ENCODE measurements at places on chromosomes 4 and X. TPM values are rescaled to one million over a fixed set of nuclear protein-coding genes. Genes with fewer than 3 reads are reported as not detected.

Gene BMP3
- not detected for total RNA-seq

DNA sequence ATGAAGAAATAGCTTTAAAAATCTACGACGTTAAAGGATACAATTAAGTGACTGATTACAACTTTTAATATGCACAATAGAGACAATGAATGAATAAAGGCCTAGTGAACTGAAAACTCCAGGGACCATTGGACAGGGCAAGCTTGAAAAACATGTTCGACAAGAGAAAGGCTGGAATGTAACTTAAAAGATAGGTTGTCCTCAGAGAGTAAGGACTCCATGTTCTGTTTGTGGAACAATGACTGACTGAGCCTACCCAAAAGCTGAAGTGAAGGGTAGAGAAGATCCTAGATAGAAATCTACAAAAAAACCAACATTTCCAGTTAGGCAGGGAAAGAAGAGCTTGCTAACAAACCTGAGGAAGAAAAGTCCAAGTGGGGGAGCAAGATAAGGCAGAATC, 173.4 kb downstream of the NR3C2 start:
- DNase-seq: no peak
- H3K27me3 ChIP-seq: no peaks in the 10 kb centered on the region
- H3K4me1 ChIP-seq: no peaks in the 10 kb centered on the region
- peaks cover 5% of the 10 kb centered on the region for H3K36me3 ChIP-seq
- no peak overlapping the region for H3K27ac ChIP-seq

DNA sequence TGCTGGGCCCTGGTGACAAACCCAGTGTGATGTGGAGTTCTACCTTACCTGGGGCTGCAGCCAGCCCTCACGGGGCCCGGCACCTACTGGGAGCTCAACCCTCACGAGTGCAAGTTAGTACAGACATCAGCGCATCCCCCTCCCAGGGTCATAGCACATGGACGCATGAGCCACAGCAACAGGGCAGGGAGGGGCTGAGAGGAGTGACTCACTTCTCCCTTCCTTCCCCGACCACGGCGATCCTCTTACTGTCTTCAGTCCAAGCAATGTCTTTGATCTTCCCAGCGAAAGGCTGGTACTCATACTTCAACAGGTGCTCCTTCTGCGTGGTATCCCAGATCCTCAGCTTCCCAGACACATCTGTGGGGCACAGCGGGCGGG, 17.8 kb downstream of the WDR1 start:
- DNase-seq: no peak
- no peaks in the 10 kb centered on the region for H3K27me3 ChIP-seq
- peaks cover 40% of the 10 kb centered on the region for H3K36me3 ChIP-seq

DNA sequence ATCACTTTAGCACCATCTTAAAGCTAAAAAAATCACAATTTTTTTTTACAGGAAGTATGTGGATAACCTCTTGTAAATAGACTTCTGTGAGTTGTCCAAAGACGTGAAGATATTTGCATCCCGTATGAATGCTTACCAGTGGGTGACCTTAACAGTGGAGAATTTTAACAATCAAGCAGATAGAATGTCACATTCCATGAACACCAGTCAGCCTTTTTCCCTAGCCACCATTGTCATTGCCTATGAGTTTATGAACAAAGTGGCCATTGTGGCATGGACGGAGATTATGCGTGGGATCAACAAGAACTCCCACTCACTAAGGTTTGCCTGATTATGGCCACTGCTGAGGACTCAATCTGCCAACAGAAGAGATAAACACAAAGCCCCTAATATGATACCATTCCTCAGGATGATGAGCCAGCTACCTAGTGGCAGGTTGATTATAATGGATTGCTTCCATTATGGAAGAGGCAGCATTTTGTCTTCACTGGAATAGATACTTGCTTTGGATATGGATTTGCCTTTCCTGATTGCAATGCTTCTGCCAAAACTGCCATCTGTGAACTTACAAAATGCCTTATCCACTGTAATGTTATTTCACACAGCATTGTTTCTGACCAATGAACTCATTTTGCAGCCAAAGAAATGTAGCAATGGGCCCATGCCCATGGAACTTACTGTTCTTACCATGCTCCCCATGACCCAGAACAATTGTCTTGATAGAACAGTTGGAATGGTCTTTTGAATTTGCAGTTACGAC, 830.9 kb upstream of the NDST4 start:
- no peak for DNase-seq
- H3K27ac ChIP-seq: no peak overlapping the region
- H3K4me1 ChIP-seq: no peaks in the 10 kb centered on the region
- no peaks in the 10 kb centered on the region for H3K27me3 ChIP-seq
- no peaks in the 10 kb centered on the region for H3K36me3 ChIP-seq
- H3K4me3 ChIP-seq: no peak overlapping the region

- H3K4me3 ChIP-seq: no peak overlapping the region
- no peaks in the 10 kb centered on the region for H3K4me1 ChIP-seq
- no peaks in the 10 kb centered on the region for H3K27me3 ChIP-seq
- no peaks in the 10 kb centered on the region for H3K36me3 ChIP-seq
These were observed 38.9 kb downstream of the IGFBP7 start for GRCh38 chr4:57071326-57071725.

Gene ARHGAP36
- total RNA-seq: not detected

DNA sequence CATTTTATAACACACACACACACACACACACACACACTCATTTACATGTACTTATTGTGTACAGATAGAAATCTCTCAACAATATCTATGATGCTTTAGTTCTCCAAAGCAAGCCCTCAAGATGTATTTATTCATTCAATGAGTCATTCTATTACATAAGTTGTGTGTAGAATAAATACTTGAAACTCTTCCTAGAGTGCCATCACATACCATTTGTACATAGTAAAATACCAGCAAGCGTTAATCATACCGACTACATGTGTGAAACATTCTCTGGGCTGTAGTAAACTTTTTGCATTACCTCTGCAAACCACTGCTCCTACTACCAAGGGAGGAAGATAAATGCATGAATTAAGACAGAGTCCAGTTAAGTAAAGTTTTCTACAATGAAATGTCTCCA, 70.9 kb downstream of the EPHA5 start:
- H3K4me3 ChIP-seq: no peak overlapping the region
- no peaks in the 10 kb centered on the region for H3K4me1 ChIP-seq
- DNase-seq: no peak
- no peak overlapping the region for H3K27ac ChIP-seq
- H3K27me3 ChIP-seq: no peaks in the 10 kb centered on the region

GRCh38 chr4:164204434-164204833, 549.5 kb upstream of the SMIM31 start:
- H3K27me3 ChIP-seq: no peaks in the 10 kb centered on the region
- no peak overlapping the region for H3K27ac ChIP-seq
- H3K36me3 ChIP-seq: no peaks in the 10 kb centered on the region
- H3K4me1 ChIP-seq: peaks cover 2% of the 10 kb centered on the region
- DNase-seq: no peak

- DNase-seq: no peak
- H3K4me3 ChIP-seq: peak overlapping the region; percentile 91
- H3K27ac ChIP-seq: peak overlapping the region; percentile 86
These were observed 47.7 kb downstream of the PRPS1 start for GRCh38 chrX:107675823-107676555.

- H3K27me3 ChIP-seq: no peaks in the 10 kb centered on the region
- DNase-seq: no peak
- H3K36me3 ChIP-seq: no peaks in the 10 kb centered on the region
These were observed 1655.5 kb upstream of the AGA start for GRCh38 chr4:179097741-179098140.

Gene S100P
- total RNA-seq: not detected

DNA sequence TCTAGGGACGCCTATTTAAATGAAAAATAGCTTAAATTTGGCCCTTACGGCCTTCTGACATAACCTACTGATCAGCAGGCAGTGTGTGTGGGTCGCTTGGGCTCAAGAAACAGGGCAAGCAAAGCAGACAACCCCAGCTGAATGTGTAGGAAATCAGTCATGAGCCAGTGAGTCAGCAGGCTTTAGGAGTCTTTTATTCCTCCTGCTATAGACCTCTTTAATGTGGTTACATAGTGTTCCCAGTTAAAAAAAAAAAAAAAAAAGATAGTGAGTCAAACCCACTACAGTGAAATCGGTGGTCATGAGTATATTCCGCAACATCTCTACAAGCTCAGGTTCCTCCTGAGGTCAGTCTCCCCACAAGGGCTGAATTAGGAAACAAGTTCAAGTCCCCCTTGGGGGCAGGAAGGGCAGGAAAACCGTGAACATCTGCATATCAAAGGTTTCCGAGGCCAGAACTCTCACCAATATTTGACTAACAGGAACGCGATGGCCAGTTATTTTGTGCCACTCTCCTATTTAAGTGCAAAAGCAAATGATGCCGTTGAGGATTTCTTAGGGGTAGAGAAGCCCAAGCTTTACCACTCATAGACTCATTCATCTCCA, 32.7 kb downstream of the ACSL1 start:
- no peak overlapping the region for H3K27ac ChIP-seq
- H3K4me3 ChIP-seq: no peak overlapping the region
- no peaks in the 10 kb centered on the region for H3K36me3 ChIP-seq
- no peak for DNase-seq
- peaks cover 11% of the 10 kb centered on the region for H3K27me3 ChIP-seq

- DNase-seq: no peak
- peaks cover under 1% of the 10 kb centered on the region for H3K4me1 ChIP-seq
- H3K4me3 ChIP-seq: no peak overlapping the region
- H3K27me3 ChIP-seq: no peaks in the 10 kb centered on the region
- peaks cover 9% of the 10 kb centered on the region for H3K36me3 ChIP-seq
These were observed 8.8 kb upstream of the GALNT7 start for GRCh38 chr4:173159791-173160190.

GRCh38 chr4:98711526-98711925, 53.1 kb upstream of the TSPAN5 start:
- peaks cover 14% of the 10 kb centered on the region for H3K4me1 ChIP-seq
- no peak for DNase-seq
- no peaks in the 10 kb centered on the region for H3K27me3 ChIP-seq
- no peak overlapping the region for H3K27ac ChIP-seq
- H3K4me3 ChIP-seq: no peak overlapping the region

GRCh38 chr4:94671113-94671512, 86.6 kb upstream of the BMPR1B start:
- H3K27ac ChIP-seq: no peak overlapping the region
- H3K4me3 ChIP-seq: no peak overlapping the region
- H3K36me3 ChIP-seq: no peaks in the 10 kb centered on the region
- DNase-seq: no peak

GRCh38 chr4:10034136-10034535, 12.8 kb upstream of the SLC2A9 start:
- H3K4me1 ChIP-seq: peaks cover 18% of the 10 kb centered on the region
- H3K27ac ChIP-seq: no peak overlapping the region
- no peaks in the 10 kb centered on the region for H3K36me3 ChIP-seq
- no peaks in the 10 kb centered on the region for H3K27me3 ChIP-seq

Data from activated naive CD8-positive, alpha-beta T cell treated with anti-CD3 and anti-CD28 coated beads, Interleukin-2, amount 10 ng/mL, durations not matched to agents 7 days and 5 days (primary cell).